Activated CD8-positive, alpha-beta memory T cell treated with anti-CD3 and anti-CD28 coated beads, Interleukin-2, amount 10 ng/mL, durations not matched to agents 7 days and 5 days (primary cell): ENCODE measurements at places on chromosomes 11 and 22. TPM values are rescaled to one million over a fixed set of nuclear protein-coding genes. Genes with fewer than 3 reads are reported as not detected.

Gene ADAMTS15
- not detected for total RNA-seq

Gene EXPH5
- total RNA-seq, result 1.1 TPM

Gene VSIG2
- total RNA-seq, result not detected

Gene NXPE2
- not detected for total RNA-seq

Gene NXPE4
- not detected for total RNA-seq

Gene MAJIN
- total RNA-seq, result not detected

Gene APOA4
- total RNA-seq, result not detected

Gene XKR3
- 0.18 TPM for total RNA-seq

Gene PIH1D2
- total RNA-seq, result 0.49 TPM

Gene ZBTB16
- 3.2 TPM for total RNA-seq

Gene LDHAL6A
- total RNA-seq, result not detected

Gene VWCE
- 3.8 TPM for total RNA-seq

Gene ZNF195
- total RNA-seq, result 43.1 TPM

Gene MRGPRG
- total RNA-seq, result not detected

Gene NRXN2
- 0.23 TPM for total RNA-seq

Gene CDC42BPG
- 0.61 TPM for total RNA-seq

Gene CSNK2A3
- total RNA-seq, result 0.53 TPM

Gene GPR152
- not detected for total RNA-seq

Gene HYOU1
- 108 TPM for total RNA-seq

Gene OR52E8
- total RNA-seq, result not detected

Gene PKP3
- 0.18 TPM for total RNA-seq

Gene OR4A16
- not detected for total RNA-seq

Gene FGF4
- not detected for total RNA-seq

Gene RASGRP2
- total RNA-seq, result 123 TPM

Gene CD3D
- total RNA-seq, result 526 TPM

Gene OR8D1
- not detected for total RNA-seq

Gene MAP6
- 0.30 TPM for total RNA-seq

Gene DGCR6
- total RNA-seq, result 1.1 TPM

Gene CDC42EP2
- not detected for total RNA-seq

Gene ESAM
- total RNA-seq, result 0.16 TPM

Gene NAP1L4
- 347 TPM for total RNA-seq

Gene TOLLIP
- total RNA-seq, result 33.3 TPM
